CD4-positive, alpha-beta T cell (primary cell): ENCODE measurements at places on chromosomes 4 and X.

- DNase-seq: no peak
Measured at GRCh38 chrX:16654093-16654492, 4.1 kb downstream of the S100G start.

GRCh38 chrX:123215397-123216089, 31.5 kb downstream of the GRIA3 start:
- DNase-seq: no peak

- no peak for DNase-seq
Measured at GRCh38 chr4:65617416-65617815, 52.9 kb downstream of the EPHA5 start.

DNA sequence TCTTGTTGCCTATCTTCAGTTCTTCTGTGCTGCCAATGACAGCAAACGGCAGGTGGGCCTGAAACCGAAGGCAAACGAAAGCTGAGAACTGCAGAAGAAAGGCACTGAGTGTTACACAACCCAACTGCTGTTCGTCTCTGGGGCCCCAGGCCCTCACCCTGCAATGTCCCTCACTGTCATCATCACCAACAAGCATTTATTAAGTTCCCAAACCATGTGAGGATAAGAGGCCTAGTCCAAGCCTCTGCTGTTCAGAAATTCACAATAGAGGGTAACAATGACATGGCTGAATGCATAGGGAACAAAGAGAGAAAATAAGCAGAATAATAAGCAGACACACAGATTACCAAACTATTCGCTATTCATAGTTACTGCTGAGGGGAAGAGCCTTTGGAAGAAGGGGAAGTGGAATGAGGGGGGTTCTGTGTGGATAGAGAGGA, 34.5 kb upstream of the NKRF start:
- no peak for DNase-seq

DNA sequence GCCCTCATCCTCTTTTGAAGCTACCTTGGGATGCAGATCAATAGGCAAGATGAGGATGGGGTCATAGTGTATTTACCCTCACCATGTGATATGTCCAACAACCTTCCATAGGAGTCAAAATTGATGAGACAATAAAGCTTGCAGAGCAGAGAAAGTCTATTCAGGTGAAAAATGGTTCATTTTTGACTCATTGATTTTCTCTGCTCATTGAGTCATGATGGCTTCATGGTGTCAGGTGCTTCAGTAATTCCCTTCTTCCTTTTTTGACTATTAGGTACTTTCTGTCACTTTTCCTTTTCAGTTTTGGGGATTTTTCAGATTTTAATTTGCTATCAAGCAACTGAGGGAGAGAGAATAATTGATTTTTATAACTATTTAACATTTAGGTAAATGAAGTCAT, 55.9 kb upstream of the IL2 start:
- DNase-seq: no peak

- no peak for DNase-seq
Measured at GRCh38 chr4:154124539-154125255, 335.8 kb upstream of the SFRP2 start.

- no peak for DNase-seq
Measured at GRCh38 chrX:85303544-85303943, 59.8 kb downstream of the ZNF711 start.

DNA sequence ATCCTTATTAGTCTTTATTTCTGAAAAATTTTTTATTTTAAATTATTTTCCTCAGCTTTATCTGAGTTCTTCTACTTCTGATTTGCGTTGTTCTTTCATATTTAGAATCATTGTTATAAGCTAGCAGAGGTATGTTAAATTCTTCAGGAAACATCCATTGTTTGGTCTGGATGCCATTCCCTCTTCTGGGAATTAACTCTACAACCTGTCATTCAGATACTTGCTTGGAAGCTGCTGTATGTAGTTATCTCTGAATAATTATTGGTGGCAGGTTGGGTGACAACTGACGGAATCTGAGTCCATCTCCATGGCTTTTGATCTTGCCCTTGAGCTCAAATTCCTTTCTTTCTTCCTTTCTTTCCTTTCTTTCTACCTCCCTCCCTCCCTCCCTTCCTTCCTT, 61.9 kb downstream of the DDIT4L start:
- DNase-seq: no peak

- no peak for DNase-seq
Measured at GRCh38 chr4:85909851-85910250, 434.9 kb downstream of the ARHGAP24 start.

GRCh38 chr4:101970547-101971155, 180.1 kb downstream of the BANK1 start:
- no peak for DNase-seq

DNA sequence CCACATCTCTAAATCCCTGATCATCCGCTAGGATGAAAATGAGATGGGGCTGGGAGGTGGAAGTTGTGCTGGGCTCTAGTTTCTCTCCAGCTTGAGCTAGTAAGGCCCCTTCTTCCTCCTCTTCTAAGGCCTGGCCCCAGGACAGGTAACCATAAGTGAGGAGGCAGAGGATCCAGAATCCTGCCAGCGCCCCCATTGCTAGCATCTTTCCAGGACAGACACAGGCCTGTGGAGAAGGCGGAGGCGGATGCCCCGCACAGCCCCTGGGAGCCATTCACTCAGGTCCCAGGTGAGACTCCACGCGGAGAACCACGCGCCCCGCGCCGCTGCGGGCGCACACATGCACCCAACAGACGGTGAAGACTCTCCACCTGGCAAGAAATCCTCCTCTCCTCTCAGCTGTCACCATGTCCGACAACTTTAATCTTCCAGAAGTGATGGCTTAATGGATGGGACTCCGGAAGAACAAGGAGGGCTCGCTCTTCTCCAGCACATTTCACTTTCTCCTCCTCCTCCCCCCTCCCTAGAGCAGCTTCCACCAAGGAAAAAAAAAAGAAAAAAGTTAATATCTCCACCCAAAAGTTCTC, 793 bp downstream of the ARSJ start:
- DNase-seq: no peak

DNA sequence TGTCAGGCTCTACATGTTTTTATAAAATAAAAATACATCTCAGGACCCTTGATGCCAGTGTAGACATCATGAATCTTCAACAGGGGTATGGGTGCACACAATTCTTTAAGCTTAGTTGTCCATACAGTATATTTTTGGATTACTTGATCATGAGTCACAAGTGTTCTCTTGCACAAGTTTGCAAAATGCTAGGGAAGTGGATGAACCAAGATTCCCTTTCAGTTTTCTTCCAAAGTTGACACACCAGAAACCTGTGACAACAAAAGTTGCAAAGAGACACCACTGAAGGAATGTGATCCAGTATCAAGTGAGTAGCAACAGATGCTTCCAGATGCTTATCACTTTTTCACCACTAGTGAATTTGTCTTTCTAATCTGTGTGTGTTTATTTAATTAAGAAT, 1021.2 kb downstream of the PCDH7 start:
- no peak for DNase-seq

GRCh38 chr4:63637270-63637669, 772.0 kb downstream of the TECRL start:
- no peak for DNase-seq

- no peak for DNase-seq
Measured at GRCh38 chrX:40189637-40190036, 91.9 kb upstream of the BCOR start.

DNA sequence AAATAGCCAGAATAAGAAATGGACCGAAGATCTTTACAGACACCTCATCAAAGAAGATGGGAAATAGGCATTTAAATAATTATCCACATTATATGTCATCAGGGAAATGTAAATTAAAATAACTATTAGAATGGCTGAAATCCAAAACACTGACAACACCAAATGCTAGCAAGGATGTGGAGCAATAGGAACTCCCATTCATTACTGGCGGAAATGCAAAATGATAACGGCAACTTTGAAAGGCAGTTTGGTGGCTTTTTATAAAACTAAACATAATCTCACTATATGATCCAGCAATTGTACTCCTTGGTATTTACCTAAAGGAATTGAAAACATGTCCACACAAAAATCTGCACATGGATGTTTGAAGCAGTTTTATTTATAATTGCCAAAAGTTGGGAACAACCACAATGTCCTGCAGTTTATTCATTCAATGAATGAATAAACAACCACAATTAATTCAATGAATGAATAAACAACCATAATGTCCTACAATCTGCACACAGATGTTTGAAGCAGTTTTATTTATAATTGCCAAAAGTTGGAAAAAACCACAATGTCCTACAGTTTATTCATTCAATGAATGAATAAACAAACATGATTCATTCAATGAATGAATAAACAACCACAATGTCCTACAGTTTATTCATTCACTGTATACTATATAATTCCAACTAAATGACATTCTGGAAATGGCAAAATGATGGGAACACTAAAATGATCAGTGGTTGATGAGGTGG, 117.6 kb upstream of the PCDH18 start:
- DNase-seq: no peak

- DNase-seq: no peak
Measured at GRCh38 chrX:54509400-54509799, 13.4 kb upstream of the FGD1 start.

GRCh38 chr4:131408102-131408501, 1741.0 kb upstream of the PCDH10 start:
- DNase-seq: no peak

DNA sequence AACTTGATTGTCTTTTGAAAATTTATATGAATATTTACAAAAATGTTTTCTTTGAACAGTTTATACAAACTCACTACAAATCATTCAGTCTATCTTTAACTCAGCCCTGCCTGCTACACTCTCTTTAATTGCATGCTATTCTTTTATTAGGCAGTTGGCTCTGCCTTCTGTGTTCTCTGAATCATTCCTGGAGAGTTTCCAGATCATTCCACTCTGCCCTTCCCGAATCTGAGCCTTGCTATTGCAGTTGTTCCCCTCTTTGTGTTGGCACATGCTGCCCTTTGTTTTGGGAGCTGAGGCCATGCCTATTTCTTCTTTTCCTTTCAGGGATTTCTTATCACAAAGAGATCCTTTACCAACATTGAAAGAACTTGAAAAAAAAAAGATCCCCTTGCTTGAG, 8.7 kb upstream of the TECRL start:
- DNase-seq: no peak

DNA sequence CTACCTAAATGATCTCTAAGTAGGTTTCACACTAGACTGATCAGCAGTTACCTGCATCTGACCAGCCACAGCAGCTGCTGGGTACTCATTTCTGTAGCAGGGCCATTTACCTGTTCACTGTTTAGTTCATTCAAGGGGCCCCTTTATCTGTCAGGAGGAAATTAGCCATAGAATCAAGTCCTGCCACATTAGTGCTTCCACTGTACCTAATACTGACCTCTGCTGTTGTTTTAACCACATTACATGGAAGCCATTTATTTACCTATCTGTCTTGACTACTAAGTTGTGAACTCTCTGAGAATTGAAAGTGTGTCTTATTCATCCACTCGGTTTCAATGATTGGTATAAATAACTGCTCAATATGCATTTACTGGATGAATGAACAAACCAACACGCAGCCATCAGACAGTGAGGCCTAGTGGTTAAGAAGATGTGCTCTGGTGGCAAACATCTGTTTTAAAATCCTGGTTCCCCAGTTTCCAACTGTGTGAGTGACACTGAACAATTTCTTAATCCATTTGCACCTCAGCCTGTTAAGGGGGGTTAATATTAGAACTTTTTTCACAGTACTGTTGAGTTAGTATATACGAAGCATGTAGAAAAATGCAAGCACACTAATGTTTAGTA, 30.0 kb upstream of the ANXA5 start:
- no peak for DNase-seq

DNA sequence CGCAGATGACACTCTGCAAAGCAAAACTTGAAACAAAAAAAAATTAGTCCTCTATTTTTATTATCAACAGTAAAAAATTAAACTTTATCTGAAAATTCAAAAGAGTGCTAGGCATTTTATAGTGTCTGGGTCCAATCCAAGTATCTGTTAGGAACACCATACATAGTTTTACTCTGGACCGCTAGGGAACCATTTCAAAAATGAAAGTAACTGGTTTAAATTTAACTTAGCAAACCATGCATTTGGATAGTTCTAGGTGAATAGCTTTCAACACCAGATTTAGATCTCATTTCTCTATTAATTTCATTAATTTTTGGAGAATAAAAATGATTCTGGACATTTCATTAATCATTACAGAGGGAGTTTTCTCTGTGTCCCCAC, 1.2 kb downstream of the KLKB1 start:
- DNase-seq: no peak

DNA sequence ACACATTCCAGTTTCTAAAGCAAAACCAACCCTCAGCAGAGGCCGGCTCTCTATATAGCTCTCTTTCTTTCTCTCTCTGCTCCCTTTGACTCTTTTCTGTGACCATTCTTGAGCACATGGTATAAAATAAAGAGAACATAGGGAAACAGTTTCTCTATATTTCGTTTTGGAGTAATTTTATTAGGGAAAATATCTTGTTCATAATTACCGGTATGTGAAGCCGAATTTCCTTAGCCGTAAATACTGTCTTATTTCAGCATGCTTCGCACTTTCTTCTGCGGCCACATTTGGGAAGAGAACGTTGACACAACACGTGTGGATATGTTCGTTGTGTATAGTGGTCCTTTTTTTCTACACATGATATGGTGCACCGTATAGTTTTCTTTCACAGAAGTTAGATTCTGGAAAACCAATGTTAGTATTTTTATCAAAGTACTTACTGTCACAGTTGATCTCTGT, 4.9 kb upstream of the LEF1 start:
- DNase-seq: no peak

DNA sequence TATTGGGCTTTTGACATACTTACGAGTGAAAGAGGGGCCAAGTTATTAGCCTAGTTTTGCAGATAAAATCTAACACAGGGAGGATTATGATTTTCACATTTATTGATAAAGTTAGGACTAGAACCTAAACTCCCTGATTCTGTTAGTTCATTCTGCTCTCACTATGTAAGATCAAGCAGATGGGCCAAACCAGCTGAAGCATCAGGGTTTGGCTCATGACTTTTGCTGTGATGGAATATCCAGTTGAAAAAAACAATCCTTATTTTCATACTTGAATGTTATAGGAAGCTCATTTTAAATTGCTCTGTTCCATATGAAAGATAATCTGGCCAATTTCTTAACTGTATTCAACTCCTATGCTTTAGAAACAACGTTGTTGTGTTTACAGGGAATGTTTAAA, 21.2 kb downstream of the SPRY1 start:
- DNase-seq: no peak

DNA sequence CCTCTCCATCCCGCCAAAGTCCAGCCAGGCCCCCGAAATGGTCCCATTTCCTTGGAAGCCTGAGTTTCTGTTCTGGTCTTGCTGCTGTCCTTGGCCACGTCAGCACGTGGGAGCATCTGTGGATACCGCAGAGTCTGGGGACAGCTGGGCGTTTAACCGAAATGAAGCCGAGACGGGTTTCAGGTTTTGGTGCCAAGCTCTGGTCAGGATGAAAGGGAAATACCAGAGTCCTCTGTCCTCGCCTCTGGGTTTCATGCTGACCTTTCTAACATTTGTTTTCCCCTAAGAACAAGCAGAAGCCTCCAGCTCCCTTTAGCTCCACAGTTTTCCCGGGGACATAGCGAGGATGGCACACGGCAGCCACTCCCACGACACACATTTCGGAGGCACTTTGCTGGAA, 19.7 kb downstream of the SHOX start:
- no peak for DNase-seq
